ENCODE measurements at places on chromosomes 7 and 10.

GRCh38 chr10:133388973-133389818 is 4.8 kb upstream of the MTG1 start:
- DNase-seq = peak; percentile 46

DNA sequence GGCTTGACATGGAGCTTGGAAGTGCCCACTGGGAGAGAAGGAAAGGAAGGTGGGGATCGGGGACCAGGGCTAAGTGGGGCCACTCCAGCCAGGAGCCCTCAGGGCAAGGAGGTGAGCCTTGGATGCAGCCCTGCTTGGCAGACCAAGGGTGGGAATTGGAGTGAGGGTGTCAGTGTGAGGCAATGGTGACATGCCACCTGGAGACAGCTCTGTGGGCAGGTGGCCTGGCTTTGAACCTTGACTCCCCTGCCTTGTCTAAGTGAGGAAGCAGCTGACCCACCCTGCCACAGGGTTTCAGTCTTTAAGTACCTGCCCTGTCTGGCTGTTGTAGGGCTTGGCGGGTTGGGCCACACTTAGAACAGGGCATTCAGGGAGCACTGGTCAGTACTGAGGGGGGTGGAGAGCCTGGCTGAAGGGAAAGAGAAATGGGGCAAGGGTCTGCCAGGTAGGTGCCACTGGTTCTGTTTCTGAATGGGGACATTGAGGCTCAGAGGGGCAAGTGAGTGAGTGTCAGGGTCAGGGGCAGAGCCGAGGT is 4.8 kb downstream of the RAMP3 start:
- no peak for DNase-seq

DNA sequence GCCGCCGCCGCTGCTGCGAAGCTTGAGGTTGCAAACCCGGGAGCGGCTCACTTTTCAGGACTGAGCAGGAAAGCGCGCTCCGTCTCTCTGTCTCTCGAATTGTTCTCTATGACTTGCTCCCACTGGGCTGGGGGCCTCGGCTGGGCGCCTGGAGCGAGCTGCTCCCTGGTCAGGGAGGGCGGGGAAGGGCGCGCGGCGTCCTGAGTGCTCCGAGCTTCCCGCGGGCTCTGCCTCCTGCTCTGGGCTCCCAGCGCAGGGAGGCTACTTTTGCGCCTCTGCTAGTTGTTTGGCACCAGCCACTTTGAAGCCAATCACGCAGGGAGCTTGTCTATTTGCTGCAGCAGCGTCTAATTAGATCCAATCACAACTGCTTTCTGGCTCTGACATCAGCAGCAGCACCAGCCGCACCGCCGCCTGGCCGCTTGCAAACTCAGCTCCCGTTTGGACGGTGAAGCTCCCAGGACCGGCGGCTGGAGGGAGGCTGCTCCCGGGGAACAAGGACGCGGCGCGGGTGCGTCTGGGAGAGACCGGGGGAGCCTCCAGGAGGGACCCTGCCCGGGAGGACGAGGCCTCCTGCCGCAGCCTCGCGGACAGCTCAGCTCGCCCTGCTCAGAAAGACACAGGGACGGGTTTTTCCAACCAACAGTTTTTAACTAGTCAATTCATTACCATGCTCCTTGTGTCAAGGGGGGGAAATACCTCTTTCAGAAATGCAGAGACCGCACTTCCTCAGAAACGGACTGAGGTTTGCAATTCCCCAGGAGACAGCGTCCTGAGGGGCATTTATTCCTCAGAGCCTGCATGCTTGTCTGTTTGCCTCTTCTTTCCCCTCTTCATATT is at the start of gene ADARB2:
ADARB2 (minus strand) TSS at position 304 of the 840 bp plus-strand sequence.
- peak; percentile 32 for DNase-seq

GRCh38 chr7:139360210-139360947 is 685 bp downstream of the LUC7L2 start:
- peak; percentile 99 for DNase-seq

DNA sequence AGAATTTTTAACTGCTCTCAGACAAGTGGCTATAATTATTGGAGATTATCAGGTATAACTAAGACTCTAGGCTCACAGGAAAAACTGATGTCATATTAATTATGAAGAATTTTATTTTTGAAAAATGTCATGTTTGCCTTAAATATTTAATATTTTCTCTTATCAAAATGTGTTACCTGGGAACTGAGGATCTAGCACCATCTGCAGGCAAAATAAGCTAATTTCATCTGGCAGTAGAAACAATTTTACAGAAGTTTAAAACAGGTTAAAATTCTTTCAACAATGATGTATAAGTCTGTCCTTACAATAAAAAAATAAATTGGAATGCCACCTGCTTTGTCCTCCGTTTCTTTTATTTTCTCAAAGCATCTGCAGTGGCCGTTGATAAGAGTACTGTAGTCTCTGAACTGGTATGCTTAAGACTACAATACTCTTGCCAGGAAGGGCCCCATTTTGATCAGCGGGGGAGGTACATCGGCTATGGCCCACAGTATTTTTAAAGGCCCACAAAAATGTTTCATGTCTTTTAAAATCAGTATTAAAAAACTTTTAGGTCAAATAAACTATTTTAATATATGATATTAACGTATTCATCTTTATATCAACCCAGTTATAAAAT is 81.3 kb downstream of the VWDE start:
- DNase-seq = no peak

- DNase-seq = peak; percentile 65
Observed at GRCh38 chr7:100208911-100209408, 10.8 kb upstream of the PVRIG start.

DNA sequence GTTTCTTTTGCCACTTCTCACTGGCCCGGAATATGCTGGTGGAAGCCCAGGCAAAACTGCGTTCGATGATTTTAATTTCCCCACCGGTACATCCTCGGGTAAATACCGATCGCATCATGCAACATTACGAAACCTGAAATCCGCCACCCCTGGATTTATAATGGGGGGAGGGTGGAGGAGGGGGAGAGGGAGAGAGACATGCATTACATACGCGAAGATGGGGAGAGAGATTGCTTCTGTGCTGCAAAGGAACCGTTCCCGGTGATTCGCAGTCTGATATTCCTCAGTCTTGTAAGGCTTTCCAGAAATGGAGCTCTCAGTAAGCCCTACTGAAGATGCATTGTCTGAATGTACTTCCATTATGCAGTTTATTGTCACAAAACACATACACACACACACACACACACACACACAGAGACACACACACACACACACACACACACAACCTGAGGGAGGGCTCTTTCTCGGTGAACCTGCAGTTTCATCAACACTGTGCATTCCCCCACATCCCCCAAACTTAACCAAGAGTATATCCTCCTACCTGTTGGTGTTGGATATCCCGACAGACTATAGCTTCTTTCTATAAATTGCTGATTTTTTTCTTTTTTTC is 741 bp downstream of the GPR85 start:
- no peak for DNase-seq

GRCh38 chr7:68420342-68421192 is 1177.7 kb upstream of the AUTS2 start:
- no peak for DNase-seq

- no peak for DNase-seq
Observed at GRCh38 chr7:132133501-132133900, 442.8 kb downstream of the PLXNA4 start.

DNA sequence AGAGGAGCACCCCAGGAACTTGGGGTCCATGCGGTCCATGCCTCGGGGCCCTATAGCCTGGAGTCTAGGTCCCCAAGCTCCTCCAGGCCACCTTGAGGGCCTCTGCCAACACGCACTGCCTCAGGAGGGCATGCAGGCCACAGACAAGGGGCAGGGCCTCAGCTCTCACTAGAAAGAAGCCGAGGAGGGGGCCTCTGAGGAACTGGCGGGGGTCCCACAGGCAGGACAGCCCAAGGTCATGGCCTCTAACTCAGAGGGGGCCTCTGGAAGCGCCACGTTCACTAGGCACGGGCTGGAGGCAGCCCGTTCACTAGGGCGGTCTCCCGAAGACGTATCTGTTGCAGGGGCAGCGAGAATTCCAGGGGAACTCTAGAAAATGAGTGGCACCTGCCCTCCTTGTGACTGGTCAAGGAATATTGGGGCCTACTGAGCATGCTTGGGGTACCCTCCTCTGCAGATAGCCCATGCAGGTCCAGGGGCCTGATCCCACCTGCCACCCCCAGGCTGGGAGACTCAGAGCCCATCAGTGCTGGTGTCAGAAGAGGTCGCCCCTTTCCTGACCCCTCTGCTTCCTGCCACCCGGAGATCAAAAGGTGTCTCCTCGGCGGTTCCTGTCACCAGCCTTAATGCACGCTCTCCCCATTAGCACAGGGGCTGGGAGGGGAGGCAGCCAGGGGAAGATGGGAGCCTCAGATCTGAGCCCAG is 86.7 kb upstream of the RET start:
- DNase-seq = no peak

- DNase-seq = no peak
Observed at GRCh38 chr10:10911471-10911921, 106.2 kb upstream of the CELF2 start.

GRCh38 chr7:153902862-153903261 is 149.3 kb upstream of the DPP6 start:
- DNase-seq = no peak

DNA sequence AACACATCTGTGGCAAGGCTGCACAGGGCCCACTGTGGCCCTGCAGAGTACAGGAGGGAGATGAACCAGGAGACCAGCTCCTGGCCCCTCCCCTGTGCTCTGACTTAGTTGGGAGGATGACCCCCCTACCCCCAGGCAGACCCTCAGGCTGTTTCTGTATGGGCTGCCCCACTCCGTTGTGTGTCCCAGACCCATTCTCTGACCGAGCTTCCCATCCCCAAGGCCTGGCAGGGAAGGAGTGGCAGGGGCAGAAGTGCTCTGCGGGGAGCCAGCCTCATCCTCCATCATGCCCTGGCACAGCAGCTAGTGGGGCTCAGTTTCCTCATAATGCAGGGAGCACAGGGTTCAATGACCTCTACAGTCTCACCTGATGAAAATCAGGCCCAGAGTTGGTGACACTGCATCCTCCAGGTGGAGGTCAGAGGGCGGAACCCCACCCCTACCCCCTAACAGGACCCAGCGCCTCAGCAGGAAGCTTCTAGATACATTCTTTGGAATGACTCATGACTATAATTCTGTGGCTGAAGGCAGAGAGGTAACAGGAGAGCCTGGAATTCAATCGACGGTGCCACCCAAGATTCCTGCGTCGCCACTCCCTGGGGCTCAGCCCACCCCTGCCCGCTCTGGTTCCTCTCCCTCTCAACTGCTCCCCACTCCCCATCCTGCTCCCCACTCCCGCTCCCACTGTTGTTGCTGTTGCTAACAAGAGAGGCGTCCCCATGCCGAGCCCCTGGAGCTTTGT is 18.2 kb downstream of the PODXL start:
- no peak for DNase-seq

- DNase-seq = peak; percentile 26
Observed at GRCh38 chr10:69335063-69335587, 56.8 kb downstream of the HK1 start.

- DNase-seq = no peak
Observed at GRCh38 chr10:79087721-79088120, 19.0 kb downstream of the ZMIZ1 start.

- no peak for DNase-seq
Observed at GRCh38 chr7:78620920-78621319, 822.3 kb downstream of the PHTF2 start.

DNA sequence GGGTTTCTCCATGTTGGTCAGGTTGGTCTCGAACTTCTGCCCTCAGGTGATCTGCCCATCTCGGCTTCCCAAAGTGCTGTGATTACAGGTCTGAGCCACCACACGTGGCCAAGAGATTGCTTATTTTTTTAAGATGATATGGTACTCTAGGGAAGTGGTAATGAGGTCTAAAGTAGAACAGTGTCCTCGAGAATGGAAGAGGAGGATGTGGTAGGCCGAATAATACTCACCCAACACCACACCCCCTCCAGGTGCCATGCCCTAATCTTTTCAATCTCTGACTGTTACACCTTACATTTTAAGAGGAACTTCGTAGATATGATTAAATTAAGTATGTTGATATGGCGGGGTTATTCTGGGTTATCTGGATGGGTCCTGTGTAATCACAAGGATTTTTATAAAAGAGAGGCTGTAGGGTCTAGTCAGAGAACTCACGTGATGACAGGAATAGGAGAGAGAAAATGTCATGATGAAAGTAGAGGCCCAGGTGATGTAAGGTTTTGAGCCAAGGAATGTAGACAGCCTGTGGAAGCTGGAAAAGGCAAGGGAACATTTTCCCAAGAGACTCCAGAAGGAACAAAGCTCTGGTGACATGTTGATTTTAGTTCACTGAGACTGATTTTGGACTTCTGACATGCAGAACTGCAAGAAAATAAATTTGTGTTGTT is 29.5 kb downstream of the CDK13 start:
- peak; percentile 10 for DNase-seq

DNA sequence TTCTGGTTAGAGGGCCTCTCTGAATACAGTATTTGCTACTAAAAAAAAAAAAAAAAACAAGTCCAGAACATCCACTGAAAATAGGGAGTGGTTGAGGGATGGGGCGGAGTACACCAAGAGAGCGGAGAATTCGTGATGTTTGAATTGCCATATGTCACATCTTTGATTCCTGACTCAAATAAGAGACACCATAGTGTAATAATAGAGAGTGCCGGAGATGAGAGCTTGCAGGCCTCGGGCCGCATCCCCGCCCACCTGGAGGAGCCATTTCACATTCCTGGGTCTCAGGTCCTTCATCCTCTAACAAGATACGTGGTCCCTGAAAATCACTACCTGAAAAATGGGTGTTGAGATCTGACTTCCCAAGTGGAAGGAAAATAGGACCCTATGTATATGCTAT is 46.8 kb downstream of the KIAA1549 start:
- no peak for DNase-seq

DNA sequence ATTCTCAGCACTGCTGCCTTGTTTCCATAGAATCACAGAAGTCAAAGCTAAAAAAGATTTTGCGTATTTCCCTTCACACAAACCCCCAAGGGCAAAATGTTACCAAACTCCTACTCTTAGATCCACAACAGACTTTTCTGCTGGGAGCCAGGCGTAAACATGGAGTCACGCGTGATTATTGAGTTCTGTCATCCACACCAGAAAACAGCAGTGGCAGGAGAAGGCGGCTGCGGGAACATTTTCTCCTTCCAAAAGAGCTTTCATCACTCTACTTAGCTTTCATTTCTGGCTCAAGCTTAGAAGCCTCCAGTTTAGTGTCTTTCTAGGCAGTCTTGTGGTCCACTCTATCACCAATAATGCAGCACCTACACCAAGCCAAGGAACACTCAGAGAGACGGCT is 712.9 kb upstream of the NRP1 start:
- no peak for DNase-seq

- DNase-seq = no peak
Observed at GRCh38 chr7:106593028-106593417, 67.9 kb downstream of the CCDC71L start.

DNA sequence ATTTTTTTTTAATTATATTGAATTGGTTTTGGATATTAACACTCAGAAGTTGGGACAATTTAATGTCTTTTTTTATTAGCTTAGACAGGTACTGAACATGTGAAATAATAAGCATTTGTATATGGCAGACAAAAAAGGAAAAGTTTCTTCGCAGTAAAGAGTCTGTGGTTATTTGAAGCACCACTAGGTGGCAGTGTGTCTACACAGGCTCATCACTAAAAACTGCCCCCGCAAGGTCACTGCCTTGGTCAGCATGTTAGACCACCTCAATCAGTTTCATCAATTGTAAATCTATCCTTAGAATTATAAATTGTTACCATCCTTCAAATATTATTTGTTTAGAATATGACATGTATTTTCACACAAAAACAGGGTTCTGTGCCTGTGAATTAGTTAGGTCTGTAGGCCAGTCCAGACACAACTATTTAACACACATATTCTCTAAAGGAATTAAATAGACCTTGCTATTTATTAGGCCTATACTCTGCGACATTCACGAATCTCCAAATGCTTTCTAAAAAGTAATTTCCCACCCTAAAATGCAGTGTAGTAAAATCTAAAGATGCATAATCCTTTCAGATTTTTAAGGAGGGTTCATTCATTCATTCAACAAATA is 17.0 kb downstream of the PNLIPRP3 start:
- DNase-seq = no peak
